ENCODE measurements at places on chromosomes 5 and 9. TPM values are rescaled to one million over a fixed set of nuclear protein-coding genes. Genes with fewer than 3 reads are reported as not detected.
A peak's percentile ranks its signal among the peaks of the same experiment; 100 is the strongest.

The S100Z gene
- not detected for total RNA-seq

The IFNK gene
- not detected for total RNA-seq

The GRXCR2 gene
- total RNA-seq, result not detected

The SPATA6L gene
- total RNA-seq, result 2.1 TPM

- no peak for DNase-seq
Observed at GRCh38 chr5:42991404-42992087, 48.6 kb downstream of the ANXA2R start.

DNA sequence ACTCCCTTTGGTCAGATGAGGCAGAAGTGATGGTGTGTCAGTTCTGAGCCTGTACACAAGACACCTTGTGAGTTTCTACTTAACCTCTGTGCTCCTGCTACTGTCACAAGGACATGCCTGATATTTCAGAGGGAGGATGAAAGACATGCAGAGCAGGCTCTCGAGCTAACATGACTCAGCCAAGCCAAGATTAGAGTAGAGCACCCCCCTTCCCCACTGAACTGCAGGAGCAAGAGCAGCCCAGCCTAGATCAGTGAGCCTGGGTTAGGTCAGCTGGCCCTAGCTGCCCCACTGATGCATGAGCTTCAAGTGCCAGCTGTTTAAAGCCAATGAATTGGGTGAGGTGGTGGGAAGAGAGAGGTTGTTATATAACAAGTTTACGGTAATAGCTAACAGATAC lies 36.7 kb downstream of the BRINP1 start:
- DNase-seq, result no peak

DNA sequence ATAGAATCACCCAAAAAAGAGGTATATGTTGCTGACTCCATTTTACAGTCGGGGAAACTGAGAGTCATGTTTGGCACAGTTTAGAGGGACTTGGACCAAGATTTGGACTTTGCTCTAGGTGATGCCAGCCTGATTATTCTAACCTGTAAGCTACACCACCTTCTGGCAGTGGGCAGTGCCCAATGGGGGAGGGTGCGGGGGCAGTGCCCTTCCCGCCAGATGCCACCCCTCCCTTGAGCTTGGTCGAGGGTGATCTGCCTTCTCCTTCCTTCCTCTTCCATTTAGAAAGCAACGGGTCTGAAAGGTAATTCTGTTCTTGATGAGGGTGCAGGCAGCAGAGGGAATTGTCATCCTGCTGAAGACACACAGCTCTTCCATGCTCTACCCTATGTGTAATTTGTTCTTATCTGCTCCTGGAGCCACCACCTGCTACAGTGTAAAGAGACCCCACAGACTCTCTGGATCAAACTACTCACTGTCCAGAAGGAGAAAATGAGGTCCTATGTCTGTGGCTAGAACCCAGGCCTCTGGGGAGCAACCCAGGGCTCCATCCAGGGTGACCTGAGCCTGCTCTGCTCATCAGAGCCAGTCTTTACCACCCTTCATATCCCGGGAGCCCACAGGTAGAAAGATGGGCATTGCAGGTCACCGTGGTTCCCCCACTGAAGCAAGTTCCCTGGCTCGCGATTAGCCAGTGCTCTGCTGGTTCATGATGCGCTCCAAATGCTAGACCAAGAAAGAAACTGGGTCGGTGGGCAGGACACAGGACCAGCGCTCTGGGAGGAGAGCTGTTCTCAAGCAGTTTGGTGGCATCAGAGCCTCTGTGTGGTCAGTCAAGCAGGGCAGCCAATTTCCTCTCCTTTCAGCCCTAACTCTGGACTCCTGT lies 156.2 kb downstream of the RGS3 start:
- DNase-seq, result no peak

DNA sequence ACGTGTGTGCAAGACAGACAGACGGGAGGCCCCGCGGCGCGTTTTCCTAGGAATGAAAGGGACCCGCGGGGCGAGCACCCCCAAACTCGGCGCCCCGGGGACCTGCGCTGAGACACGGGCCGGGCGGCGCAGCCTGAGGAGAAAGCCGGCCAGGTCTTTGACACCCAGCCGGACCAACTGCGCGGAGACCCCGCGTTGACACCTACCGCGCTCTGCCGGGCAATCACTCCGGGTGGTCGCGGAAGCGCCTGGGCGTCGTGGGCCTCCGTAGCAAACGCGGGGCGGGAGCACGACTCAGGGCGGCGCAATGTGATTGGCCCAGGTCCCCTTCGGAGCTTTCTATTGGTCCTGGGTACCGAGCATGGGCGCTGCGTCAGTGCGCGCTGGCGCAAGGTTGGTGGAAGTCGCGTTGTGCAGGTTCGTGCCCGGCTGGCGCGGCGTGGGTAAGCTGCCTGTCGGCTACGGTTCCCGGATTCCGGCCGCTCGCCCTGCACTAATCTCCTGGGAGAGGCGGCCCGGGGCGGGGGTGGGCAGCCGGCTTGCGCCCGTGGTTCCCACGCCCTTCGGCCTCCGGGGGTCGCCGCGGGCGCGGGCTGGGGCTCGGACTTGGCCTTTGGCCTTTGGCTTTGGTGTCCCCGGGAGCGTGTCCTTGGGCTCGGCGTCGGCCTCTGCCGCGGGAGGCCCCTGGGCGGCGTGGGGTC lies at the start of the genes FASTKD3 and MTRR:
Gene FASTKD3, minus strand, starts transcription at position 259 of the 701 bp plus-strand sequence. CDS start 948 bp downstream, outside the sequence.
Gene MTRR, plus strand, starts transcription at position 376 of the 701 bp plus-strand sequence. CDS start 1,647 bp downstream, outside the sequence.
- DNase-seq, result peak; percentile 66

Data from GM12878 (cell line).